ENCODE measurements at places on chromosomes 1 and 21. TPM values are rescaled to one million over a fixed set of nuclear protein-coding genes. Genes with fewer than 3 reads are reported as not detected.

- DNase-seq: no peak
Measured at GRCh38 chr1:195186544-195186943, 1421.7 kb downstream of the KCNT2 start.

DNA sequence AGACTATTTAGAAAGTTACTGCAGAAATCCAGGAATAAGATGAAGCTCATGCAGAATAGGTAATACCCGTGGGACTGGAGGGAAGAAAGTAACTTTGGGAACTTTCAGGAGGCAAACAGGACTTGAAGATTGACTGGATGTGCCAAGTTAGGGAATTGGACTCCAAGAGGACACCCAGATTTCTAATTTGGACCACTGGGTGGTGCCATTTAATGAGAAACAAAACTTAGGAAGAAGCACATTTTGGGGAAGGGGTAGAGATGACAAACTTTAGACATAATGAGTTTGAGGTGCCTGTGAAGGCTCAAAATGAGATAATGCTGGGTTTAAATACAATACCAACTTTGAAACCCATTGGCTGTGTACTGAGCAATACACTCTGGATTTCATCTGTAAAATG, 3.3 kb upstream of the B4GALT3 start:
- no peak for DNase-seq

DNA sequence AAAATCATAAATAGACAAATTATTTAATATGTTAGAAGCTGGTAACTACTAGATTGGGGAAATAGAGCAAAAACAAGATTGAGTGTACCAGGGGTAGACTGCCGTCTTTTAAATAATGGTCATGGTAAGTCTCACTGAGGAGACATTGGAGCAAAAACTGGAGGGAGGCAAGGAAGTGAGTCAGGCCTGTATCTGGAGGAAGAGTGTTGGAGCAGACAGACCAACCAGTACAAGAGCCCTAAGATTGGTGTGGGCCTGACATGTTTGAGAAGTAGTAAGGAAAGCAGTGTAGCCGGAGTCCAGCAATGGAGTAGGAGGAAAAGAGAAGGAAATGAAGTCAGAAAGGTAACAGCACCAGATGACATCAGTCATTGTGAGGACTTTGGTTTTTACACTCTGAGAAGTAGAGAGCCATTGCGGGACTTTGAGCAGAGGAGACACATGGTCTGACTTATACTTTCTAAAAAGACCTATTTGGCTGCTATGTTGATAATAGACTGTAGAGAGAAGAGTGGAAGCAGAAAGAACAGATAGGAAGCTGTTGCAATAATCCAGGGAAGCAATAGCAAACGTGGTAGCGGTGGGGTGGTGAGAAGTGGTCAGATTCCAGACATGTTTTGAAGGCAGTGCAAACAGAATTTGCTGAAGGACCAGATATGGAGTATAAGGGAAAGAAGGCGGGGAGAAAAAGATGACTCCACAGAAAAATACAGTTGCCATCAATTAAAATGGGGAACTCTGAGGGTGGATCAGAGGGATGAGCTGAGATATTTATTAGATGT, 44.7 kb upstream of the GJA5 start:
- DNase-seq: no peak

DNA sequence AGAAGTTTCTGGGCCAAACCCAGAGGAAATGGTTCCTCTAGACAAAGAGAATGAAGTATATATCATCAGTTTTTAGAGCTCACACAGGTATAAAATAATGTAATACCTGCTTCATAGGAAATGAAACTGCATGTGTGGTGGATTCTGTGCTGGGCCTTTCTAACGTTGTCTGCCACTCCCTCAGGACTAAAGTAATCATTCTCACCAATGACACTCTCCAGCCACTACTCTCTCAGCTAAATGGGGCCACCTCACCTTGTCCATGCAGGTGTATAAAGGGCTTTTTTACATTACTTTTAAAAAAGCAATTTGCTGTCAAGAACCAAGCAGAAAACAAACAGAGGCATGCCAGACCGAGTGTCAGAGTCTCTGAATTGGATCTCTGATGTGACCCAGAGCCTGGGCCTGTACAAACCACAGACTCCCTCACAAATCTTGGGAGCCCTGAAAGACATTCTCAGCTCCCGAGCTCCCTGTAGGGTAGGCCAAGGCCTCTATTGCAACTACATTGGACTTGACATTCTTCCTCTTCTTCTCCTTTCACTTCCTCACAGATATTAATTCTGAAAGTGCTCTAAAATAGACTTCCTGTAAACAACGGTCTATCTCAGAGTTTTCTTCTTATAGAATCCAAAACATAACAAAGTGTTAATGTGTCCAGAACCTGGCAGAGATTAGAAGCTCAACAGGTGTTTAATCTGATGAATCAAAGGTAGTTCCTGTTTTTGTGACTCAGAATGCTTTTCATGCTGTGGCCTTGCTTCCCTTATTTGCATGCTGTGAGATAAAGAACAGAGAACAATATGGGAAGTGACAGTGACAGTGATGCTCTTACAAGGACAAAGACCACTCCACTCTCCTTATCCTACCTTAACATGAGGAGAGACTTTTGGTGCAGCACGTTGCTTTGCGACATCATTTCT, 8.6 kb downstream of the AIM2 start:
- DNase-seq: no peak

- no peak for DNase-seq
Measured at GRCh38 chr1:174775621-174776020, 224.1 kb upstream of the CACYBP start.

- DNase-seq: no peak
Measured at GRCh38 chr1:234479866-234480265, 887 bp upstream of the TARBP1 start.

- DNase-seq: no peak
Measured at GRCh38 chr1:71625004-71625403, 544.2 kb upstream of the ZRANB2 start.

DNA sequence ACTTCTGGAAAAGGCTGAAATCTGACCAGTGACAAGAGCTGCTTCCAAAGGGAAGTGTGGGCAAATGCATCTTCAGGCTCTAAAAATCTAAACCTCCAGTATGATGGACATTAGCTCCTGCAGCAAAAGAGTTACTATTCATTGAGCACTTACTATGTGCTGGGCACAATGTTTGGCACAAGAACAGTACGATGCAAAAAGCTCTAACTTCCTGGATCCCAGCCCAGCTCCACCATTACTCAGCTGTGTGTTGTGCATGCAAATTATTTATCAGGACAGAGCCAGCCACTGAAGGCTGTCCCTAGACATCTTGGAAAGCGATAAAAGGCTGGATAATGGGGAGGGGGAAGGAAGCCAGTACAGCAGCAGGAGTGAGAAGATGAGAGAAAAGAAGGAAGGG, 143.5 kb downstream of the ELAVL4 start:
- no peak for DNase-seq

DNA sequence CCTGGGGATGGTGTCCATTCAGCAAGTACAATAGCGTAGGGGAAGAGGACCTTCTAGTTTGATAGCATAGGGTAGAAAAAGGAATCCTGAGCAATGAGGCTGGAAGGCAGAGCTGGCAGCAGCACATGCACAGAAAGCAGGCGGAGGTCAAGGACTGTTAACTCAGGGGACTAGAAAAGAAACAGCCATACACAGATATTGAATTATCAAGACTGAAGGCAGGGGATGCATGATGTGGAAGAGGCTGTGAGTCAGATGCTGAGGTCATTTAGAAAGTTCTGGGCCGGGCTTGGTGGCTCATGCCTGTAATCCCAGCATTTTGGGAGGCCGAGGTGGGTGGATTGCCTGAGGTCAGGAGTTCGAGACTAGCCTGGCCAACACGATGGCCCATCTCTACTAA, 65.6 kb downstream of the OPTC start:
- DNase-seq: no peak

The DISP1 gene
- 1.0 TPM for total RNA-seq

The CHRM3 gene
- not detected for total RNA-seq

The C2CD2 gene
- 6.7 TPM for total RNA-seq

The KIF14 gene
- total RNA-seq: 0.17 TPM

The TAL1 gene
- not detected for total RNA-seq

The C4BPB gene
- 1.8 TPM for total RNA-seq

The CR1 gene
- 7.2 TPM for total RNA-seq
